ENCODE measurements at places on chromosomes 13 and 19.
A peak's percentile ranks its signal among the peaks of the same experiment; 100 is the strongest.

GRCh38 chr19:4446704-4447200, 10.8 kb downstream of the UBXN6 start:
- no peak for DNase-seq

- DNase-seq: no peak
Measured at GRCh38 chr13:22271903-22272302, 601.0 kb downstream of the FGF9 start.

- DNase-seq: peak; percentile 60
Measured at GRCh38 chr19:56538254-56538760, 441 bp upstream of the ZFP28 start.

- peak; percentile 9 for DNase-seq
Measured at GRCh38 chr19:19866611-19867248, 1.0 kb downstream of the ZNF253 start.

- no peak for DNase-seq
Measured at GRCh38 chr19:17831419-17831888, 10.1 kb upstream of the INSL3 start.

- no peak for DNase-seq
Measured at GRCh38 chr19:4361152-4362046, 18.0 kb downstream of the MPND start.

GRCh38 chr13:84677836-84678235, 795.6 kb upstream of the SLITRK1 start:
- DNase-seq: no peak

DNA sequence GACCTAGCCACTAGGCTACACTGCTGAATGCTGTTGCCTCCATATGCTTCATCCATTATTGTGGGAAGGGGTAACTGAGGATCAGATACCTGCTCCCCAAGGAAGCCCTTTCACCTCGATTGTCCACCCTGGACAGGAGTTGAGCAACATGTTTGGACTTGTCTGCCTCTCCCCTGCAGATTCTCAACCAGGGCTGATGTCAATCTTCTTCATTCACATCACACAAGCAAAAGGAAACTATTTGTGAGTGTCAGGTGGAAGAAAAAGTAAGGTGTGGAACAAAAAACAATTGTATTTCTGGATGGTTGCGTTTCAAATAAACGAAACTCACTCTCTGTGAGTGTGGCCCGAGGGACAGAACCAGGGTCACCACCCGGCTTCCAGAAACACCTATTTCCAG, 29.5 kb upstream of the MUC16 start:
- DNase-seq: no peak

GRCh38 chr13:67045357-67045756, 184.8 kb downstream of the PCDH9 start:
- DNase-seq: no peak

DNA sequence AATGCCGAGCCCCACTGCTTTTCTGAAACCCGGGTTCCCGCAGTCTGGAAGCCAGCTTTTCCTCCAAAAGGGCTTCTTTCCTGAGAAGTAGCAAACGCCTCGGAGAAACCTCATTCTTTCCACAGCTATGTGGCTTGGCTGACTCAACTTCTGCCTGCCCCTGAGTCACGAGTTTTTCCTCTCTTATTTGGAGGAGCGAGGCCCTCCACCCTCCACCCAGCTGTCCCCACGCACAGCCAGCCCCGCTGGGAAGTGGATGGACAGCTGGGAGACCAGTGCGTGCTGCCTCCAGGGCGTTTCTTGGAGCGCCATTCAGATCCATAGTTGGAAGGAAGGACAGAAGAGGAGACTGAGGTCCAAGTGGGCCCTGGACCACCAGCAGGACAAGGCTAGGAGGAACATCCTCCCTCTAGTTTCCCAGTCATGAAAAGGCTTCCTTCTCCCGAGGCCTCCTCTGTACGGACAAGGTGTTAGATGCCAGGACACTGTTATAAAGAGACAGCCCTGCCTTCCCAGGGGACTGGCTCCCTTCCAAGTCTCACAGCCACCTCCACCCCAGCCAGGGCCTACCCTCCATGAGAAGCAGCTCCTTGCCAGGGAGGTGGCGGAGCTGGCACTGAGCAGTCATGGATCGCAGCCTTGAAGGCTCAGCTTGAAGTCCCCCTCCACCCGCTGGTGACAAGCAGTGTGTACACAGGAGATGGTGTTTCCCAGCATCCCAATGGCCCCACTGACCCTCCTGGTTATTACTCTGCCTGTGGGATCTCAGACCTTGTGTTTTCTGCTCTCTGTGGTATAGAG, 2.5 kb upstream of the PLEKHF1 start:
- no peak for DNase-seq

- DNase-seq: peak; percentile 26
Measured at GRCh38 chr13:28527629-28528028, 32.7 kb upstream of the FLT1 start.

- DNase-seq: no peak
Measured at GRCh38 chr13:105672881-105673280, 862.6 kb downstream of the EFNB2 start.

- DNase-seq: no peak
Measured at GRCh38 chr13:75687150-75687763, 51.1 kb downstream of the LMO7 start.

DNA sequence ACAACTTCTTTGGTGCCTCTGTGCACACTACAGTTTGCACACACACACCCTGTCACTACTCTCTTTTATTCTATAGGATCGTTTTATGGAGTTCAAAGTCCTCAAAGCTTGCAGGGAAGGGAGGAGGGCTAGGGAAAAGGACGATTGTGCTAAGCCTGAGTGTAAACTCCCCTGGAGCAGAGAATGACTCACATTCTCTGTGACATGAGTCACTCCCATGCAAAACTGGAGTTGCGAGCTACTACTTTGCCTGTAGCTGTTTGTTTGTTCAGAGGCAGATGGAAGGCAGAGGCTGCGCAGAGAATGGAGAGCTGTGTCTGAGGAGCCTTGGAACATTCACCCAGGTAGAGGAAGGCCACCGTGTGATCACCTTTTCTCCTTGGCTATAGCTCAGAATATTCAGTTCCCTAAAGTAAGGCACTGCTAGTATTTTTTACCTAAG, 80.5 kb upstream of the MBNL2 start:
- DNase-seq: no peak

DNA sequence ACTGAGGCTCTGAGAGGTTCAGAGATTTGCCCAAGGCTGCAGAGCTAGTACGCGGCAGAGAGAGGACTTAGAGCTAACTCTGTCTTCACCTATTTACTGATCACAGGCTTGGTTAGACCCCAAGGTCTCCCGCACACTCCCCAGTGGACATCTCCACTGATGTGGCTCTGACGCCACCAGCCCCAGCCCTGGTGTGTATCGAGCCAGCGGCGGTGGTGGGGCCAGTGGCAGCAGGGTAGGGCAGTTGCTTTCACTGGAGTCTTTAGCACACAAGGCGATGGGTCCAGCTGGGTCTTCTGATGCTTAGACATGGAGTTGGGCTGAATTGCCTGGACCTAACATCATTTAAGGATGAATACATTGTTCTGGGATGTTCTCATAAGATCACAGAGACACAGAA, 85.4 kb downstream of the ANKRD10 start:
- no peak for DNase-seq

DNA sequence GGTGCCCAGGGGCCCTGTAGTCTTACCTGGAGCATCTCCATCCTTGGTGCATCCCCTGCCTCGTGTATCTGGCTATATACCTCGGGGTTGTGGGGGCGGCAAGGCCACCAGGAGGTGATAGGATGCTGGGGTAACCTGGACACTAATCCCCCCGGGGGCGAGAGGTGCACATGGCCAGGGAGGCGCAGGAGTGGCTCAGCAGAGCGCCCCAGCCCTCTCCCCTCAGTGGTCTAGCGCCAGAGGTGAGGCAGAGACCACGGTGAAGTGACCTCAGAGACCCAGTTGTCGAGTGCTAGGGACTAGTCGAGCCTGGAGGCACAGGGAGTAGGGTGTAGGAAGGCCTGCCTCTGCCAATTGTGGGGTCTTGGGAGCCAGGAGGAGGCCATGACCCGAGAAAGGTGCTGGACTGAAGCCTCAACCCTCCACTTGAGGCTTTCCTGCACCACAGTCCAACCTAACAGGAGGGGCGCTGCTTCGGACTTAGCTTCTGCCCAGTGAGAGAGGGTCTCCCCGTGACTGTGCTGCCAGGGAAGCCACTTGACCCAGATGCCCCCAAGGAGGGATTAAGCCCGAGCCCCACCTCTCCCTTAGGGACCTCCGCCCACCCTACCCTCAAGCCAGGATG, at the start of gene LHB:
Gene LHB, minus strand, starts transcription at position 51 of the 625 bp plus-strand sequence. Its CDS starts 10 bp downstream, at position 41.
- no peak for DNase-seq

DNA sequence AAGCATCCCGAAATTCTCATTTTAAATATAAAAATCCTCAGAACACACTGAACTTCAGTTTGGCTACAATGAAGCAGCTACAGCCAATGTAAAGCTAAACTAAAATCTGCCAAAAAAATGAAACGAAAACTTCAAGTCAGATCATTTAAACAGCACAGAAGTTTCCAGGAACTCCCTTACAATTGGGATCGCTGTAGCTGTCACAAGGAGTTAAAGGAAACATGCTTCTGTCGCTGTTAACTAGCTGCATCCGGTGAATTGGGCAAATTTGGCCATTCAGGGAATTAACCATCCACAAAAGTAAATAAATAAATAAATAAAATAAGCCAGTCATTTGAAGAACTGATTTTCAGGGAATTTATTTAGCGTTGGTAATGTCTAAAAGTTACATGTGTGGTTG, 77.0 kb upstream of the PEG3 start:
- no peak for DNase-seq

DNA sequence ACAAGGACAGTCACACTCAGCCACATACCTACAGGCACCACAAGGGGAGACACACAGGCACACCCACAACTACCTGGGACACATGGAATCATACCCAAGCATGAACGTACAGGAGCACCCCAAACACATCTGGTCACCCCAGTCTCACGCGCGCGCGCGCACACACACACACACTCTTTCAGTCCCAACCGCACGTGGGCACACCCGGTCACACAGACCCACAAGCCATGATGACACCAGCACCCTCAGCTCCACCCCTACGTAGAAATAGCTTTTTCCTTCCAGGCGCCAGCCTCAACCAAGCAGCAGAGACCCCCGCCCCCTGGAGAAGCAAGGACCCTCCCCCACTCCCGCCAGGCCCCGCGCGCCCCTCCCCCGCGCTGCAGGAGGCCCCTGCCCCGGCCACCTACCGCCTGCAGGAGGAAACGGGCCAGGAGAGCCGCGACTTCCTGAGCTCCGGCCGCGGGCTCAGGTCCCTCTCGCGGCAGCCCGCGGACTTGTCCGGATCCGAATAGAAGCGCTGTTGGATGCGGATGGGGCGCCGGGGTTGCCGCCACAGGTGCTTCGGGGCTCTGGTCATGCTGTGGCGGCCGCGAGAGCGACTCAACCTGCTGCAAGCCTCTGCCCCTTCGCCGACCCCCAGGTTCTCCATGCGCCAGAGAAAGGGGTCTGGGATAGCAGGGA, 6.4 kb upstream of the PDE4C start:
- DNase-seq: no peak

DNA sequence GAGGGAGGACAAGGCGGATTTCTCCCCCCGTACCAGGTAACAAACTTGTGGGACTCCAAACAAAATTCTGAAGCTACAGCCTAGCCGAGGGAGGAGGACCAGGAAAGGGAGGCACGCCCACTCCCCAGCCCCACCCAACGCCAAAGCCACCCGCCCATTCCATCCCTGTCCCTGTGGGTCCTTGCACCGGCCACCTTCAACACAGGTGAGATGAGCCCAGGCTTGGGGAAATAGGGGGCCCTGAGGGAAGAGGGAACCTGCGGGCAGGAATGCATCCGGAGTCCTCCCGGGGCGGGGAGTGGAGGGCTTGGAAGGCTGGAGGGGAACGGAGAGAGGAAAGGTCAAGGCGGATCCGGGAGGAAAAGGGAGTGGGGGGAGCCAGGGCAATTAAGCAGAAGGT, at the start of gene BEST2:
Gene BEST2, plus strand, starts transcription at position 157 of the 400 bp plus-strand sequence. CDS start 802 bp downstream, outside the sequence.
- no peak for DNase-seq

GRCh38 chr19:35545855-35546381, 492 bp downstream of the TMEM147 start:
- DNase-seq: peak; percentile 55

DNA sequence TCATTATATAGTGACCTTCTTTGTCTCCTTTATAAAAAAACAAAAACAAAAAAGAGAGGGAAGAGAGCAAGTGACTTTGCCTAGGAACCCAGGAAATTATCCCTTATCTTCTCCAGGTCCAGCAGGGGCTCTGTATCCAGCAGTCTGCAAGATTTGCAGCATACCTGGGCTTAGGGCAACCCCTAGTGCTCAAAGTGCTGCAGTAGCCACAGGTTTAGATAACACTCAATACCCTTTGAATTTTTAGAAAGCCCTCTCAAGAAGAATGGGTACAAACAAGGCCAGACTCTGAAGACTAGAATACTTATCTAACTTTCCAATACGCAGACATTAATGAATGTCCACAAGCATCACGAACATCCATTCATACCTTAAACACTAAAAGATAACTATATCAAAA, 43.2 kb downstream of the CCNA1 start:
- no peak for DNase-seq

DNA sequence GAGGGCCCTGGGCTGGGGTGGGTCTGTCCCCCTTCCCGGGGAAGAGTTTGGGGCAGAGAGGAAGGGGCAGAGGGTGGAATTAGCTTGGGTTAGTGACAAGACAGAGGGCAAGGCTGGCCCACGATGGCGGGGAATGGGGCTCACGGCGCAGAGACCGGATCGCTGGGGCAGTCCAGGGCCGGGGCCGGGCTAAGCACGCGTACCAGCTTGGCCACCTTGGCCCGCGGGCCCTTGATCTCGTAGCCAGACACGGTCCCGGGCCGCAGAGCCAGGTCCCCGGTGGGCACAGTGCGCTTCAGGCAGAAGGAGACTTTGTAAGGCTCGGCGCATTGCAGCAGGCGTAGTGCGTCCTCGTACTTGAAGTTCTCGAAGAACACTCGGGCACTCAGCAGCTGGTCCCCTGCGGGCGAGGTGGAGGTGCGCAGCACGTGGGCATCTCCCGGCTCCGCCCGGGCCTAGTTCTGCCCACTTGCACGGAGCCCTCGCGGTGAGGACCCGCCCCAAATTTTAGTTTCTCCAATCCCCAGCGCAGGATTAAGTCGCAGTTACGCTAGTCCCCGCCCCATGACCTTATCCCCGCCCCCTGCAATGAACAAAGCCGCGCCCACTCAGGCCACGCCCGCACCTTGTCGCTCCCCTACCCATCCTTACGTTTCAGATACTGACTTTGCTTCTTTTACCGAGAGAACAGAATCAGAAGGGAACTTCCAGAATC, 8.6 kb upstream of the HIPK4 start:
- no peak for DNase-seq

- DNase-seq: peak; percentile 56
Measured at GRCh38 chr19:4909156-4909896, at the start of gene UHRF1. TSS of gene UHRF1 (plus strand) at chr19:4909501. CDS start at chr19:4910886, 1,385 bp downstream.

DNA sequence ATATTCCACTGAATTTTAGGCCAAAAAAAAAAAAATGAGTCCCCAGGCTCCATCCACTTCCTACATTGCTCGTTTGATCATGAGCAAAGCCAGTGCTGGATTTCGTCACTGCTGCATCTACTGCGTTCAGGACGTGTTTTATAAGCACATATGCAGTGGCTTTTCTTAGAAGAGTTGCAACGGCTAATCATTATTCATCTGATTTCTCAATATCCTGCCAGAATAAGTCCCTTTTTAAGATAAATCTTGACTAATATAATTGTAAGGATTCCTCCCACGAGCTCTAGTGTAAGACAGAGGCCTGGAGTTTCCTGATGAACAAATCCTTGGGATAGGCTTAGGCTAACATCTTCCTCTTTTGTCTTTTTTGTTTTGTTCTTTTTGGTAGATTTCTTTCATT, 19.5 kb downstream of the FAM124A start:
- DNase-seq: no peak

- no peak for DNase-seq
Measured at GRCh38 chr19:40367577-40368434, 19.3 kb downstream of the PLD3 start.

Data from GM19239 (cell line).